ENCODE measurements at places on chromosomes 6 and 20.

GRCh38 chr20:50987493-50988210 lies 29.0 kb downstream of the MOCS3 start:
- DNase-seq = peak; percentile 67

- no peak for DNase-seq
Measured at GRCh38 chr6:25835442-25836283, 3.8 kb upstream of the SLC17A1 start.

GRCh38 chr6:21022343-21023107 lies 488.3 kb downstream of the CDKAL1 start:
- no peak for DNase-seq

GRCh38 chr6:43407296-43407695 lies 20.0 kb upstream of the ABCC10 start:
- no peak for DNase-seq

DNA sequence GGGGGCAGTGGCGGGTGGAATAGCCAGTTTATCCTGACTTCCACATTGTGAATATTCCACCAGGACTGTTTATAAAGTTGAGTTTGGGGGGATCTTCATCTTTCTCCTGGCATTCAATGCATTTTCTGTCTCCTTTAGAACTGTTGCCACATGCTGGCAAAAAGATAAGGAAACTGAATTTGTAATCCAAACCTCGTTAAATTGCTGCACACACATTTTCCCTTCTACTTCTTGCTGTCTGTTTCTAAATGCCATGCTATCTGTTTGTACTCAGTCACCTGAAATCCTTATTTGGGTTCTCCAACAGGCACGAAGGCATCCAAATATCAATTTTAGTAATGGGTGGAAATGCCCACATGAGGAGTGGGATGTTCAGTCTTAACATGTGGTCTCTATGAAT lies 180.2 kb upstream of the CCN2 start:
- DNase-seq = no peak

- no peak for DNase-seq
Measured at GRCh38 chr20:24698189-24698588, 228.8 kb downstream of the SYNDIG1 start.

DNA sequence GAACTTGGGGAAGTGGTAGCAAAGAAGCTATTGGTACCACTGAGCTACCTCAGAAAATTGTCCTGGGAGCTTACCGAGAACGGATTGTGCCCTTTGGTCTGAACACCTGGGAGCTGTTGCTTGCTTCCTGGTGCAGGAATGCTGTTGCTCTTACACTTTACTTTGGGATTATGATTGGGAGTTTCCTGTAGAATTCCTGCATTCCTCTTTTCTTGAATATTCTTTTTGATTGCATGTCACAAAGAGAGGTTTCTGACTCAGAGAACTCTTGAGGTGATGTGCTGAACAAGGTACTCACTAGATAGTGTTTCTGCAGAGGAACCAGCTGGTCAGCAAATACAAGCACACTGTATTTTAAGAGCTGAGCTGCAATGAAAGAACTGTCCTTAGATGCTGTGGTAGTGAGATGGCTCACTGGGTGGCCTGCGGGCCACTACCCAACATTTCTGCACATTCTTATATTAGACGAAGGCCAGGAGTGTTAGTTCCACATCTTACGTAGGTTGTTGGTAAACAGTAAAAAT lies 35.0 kb downstream of the LRRC1 start:
- DNase-seq = no peak

DNA sequence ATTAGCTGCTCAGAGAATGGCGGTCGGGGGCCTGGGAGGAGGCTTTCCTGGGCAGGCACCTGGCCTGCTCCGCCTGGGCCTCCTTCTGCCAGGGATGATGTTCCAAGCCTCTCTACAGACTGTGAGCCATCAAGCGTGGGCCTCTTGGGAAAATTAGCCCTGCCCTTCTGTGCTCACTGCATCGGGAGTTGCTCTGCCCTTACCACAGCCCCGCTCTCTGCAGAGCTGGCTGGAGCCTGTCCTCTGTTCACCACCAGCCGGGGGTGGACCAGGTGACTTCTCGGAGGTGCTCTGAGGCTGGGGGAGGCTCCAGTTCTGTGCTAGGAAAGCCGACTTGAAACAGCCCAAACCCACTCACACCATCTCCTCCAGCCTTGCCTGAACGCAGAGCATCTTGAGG lies 24.2 kb downstream of the MDGA1 start:
- no peak for DNase-seq

DNA sequence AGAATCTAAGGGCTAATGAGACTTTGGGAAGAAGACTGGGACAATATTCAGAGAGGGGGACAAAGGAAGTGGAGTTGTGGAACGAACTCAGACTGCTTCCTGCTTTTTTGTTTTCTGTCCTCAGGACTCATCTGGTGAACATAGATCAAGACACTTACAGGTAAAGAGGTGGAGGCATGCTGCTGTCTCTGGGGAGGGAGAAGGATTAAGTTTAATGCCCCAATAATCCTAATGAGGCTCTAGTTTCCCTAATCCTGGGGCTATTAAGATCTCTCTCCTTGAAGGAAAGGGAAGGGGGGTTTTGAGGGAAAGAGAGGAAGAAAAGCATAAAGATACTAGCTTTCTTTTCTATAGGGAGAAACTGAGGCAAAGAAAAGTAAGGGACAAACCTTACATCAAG lies 4.6 kb downstream of the MSH5 start:
- no peak for DNase-seq

DNA sequence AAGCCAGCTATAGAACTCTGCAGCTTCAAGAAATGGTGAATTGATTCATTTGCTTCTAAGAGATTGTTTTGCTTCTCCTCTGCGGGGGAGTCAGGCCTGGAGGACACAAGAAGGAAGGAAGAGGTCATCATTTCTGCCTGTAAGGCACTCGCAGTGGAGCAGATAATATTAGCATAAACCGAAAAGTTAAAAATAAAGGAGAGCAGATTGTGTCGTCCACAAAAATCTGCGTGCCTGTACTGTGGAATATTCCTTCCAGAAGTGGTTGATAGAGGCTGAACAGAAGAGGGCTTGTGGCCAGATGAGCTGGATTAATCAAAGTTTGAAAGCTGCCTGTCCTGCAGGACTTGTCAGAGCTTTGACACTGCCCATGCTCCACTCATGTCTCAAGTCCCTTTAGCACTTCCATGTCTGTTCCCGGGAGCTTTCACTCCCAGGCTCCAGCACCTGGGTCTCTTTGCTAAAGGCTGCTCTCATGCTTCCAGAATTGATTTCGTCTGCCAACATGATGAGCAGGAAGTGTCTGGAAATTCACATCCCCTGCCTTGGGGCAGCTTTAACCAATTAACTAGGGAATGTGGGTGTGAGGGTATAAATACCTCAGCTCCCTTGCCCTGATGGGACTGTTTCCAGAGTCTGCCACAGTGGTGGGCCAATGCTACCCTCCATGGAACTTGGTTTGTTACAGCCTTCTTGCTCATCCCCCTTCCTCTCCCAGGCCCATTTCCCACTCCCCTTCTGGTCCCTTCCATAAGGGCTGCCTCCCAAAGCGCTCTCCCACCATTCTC lies 65.1 kb upstream of the STX16 start:
- DNase-seq = no peak
